ENCODE measurements at places on chromosomes 11 and 22.

DNA sequence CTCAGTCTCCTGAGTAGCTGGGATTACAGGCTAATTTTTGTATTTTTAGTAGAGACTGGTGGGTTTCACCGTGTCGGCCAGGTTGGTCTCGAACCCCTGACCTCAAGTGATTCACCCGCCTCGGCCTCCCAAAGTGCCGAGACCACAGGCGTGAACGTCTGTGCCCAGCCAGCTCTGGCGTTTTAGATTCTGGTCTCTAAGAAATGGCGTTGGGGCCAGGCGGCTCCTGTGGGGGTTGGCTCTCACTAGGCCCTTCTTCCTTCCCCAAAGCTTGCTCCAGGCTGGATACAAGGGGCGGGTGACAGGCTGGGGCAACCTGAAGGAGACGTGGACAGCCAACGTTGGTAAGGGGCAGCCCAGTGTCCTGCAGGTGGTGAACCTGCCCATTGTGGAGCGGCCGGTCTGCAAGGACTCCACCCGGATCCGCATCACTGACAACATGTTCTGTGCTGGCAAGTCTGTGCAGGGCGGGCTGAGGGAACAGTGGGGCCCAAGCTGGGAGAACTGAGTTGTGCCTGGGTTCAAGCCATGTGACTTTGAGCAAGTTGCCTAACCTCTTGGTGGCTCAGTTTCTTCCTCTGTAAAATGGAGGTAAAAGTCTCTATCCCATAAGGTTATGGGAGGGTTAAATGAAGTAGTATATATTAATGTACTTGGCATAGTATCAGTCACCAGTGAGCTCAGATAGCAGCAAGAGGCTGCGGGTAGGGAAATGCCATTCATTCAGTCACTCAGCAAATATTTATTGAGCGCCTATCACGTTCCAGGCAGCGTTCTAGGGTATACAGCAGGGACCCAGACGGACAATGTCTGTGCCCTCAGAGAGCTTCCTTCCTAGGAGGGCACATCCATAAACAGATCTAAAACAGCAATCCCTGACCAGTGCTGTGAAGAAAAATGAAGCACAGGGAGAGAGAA is 10.4 kb downstream of the F2 start:
- no peak for DNase-seq

- peak; percentile 61 for DNase-seq
Measured at GRCh38 chr22:33519071-33519973, 401.0 kb downstream of the LARGE1 start.

DNA sequence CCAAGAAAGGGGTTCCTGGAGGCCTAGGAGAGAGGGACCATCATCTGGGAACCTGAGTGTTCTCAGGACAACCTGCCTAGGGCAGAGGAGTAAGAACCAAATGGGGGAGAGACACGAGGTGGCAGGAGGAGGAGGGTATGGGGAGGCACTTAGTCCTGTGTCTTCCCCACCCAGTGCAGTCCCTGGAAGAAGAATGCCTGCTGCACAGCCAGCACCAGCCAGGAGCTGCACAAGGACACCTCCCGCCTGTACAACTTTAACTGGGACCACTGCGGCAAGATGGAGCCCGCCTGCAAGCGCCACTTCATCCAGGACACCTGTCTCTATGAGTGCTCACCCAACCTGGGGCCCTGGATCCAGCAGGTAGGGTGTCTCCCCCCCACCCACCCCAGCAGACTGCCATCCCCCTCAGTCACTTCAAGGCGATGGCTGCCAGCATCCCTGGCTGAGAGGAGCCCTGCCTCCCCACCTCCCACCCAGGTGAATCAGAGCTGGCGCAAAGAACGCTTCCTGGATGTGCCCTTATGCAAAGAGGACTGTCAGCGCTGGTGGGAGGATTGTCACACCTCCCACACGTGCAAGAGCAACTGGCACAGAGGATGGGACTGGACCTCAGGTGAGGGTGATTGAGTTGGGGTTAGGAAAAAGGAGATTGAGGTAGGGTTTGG is 3.7 kb upstream of the INPPL1 start:
- no peak for DNase-seq

DNA sequence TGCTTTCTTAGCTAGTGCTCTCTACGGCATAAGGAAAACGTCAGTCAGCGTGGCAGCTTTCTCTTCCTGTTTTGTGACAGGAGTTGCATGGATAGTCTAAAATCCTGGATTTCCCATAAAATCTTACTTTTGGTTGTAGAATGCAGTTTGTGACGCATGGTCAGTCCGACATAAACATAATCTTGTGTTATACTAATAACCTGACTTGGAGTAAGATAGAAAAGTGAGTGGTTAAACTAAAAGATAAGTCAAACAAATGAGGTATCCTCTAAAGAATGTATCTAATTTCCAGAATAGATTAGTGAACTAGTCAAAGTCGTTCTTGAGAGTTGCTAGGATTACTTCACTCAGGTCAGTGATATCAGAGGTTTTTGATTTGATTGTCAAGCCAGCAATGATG is 157.6 kb downstream of the PGR start:
- no peak for DNase-seq

DNA sequence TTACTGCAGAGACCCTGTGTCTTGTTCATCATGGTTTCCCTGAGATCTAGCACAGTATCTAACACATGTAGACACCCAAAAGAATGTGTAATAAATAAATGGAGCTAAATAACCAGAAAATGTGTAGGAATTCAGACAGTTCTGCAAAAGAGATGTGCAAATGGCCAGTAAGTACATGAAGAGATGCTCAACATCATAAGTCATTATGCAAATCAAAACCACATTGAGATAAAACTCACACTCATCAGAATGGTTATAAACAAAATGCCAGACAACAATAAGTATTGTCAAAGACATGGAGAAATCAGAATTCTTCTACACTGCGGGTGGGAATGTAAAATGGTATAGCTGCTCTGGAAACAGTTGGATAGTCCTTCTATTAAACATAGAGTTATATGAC is 88.5 kb downstream of the RBFOX2 start:
- DNase-seq, result no peak

DNA sequence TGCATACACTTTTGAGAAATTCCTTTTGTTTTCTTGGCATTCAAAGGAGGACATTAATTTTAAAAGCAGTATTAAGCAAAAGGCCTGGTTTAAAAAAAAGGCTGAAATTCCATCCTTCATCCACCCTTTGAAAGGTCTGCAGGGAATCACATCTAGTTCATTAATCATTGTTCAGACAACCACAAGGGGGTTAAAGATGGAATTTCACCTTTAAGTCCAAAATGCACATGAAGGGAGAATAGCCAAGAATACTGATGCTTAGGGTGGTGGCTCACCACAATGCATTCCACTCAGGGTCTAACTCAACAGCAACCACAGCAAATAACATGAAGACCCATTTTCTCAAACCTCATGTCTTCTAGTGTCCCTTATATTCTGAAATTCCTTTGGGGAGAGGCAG is 256.9 kb downstream of the CADM1 start:
- DNase-seq, result no peak

- no peak for DNase-seq
Measured at GRCh38 chr11:27696961-27697360, 3.3 kb downstream of the BDNF start.

DNA sequence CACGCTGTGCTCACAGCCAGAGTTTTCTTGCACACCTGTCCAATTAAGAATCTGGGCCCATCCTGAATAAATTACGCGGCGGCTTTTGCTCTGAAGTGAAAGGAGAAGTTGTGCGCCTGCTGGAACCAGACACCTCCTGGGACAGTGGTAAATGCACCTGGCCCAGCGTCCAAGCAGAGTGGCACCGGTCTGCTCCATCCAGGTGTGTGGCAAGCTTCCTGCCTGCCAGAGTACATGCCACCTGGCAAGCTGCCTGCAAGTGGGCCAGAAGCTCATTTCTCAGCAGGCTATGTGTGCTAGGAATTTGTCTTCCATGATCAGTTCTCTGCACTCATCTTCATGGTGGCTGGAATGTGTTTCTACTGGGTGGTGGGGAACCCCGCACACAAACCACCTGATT is 660.6 kb downstream of the ETS1 start:
- DNase-seq, result peak; percentile 36

- DNase-seq, result peak; percentile 60
Measured at GRCh38 chr11:120517390-120517761, 5.8 kb downstream of the GRIK4 start.

- no peak for DNase-seq
Measured at GRCh38 chr22:44256085-44256484, 56.7 kb downstream of the SHISAL1 start.

- DNase-seq, result no peak
Measured at GRCh38 chr22:37624017-37624365, 15.4 kb downstream of the GGA1 start.

GRCh38 chr22:43554259-43554636 is 142.4 kb downstream of the MPPED1 start:
- DNase-seq, result no peak

DNA sequence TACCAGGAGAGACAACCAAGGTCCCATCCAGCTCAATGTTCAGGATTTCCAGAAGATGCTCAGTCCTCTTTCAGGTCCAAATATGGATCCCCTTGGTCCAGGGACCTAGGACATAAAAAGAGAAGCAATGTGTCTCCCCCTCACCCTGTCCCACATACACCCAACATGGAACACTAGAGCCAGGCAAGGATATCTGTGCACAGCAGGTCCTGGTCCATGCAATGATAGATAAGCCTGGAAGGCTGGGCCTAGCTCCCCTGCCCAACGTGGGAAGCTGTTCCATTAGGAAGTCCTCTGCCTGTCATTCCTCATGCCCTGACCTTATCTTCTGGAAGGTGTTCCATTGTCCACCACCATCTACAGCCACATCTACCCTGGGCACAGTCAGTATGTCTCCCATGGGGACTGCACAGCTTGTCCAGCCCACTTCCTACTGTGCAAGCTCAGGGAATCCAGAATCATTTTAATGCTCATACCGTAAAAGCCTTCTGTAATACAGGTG is 1434.8 kb downstream of the TBC1D22A start:
- DNase-seq, result no peak

GRCh38 chr11:7892840-7893254 is 38.2 kb downstream of the OR10A6 start:
- peak; percentile 29 for DNase-seq

GRCh38 chr11:118135051-118135795 is 17.4 kb downstream of the SCN4B start:
- DNase-seq, result no peak

DNA sequence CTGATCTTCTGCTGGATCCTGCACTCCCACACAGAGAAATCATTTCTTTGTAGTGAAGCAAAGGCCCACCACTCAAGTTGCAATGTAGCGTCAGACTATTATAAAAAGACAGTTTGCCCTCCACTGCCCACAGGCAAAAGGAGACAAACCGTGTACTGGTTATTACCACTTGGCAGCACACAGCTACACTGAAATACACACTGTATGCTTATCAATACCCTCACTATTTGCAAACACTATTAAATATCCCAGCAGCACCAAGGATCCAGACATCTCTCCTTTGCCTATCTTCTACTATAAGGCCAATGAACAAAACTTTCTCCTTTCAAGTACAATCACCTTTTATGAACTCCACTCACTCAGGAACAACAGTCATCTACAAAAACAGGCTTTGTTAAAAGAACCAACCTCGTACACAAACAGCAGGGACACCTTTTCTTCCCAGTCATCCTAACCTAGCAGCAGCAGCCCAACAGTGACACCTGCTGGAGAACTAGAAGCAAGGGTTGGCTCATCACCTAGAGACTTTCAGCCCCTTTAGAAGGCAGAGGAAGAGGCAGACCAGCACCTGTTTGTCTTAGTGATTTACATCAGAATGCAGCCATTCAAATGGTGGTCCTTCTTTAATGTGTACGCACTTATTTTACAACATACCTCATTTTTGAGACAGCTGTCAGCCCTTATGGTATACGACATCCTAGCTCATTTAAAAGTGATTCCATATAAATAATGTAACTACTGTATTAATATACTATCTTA is 56.1 kb downstream of the AMBRA1 start:
- peak; percentile 79 for DNase-seq

DNA sequence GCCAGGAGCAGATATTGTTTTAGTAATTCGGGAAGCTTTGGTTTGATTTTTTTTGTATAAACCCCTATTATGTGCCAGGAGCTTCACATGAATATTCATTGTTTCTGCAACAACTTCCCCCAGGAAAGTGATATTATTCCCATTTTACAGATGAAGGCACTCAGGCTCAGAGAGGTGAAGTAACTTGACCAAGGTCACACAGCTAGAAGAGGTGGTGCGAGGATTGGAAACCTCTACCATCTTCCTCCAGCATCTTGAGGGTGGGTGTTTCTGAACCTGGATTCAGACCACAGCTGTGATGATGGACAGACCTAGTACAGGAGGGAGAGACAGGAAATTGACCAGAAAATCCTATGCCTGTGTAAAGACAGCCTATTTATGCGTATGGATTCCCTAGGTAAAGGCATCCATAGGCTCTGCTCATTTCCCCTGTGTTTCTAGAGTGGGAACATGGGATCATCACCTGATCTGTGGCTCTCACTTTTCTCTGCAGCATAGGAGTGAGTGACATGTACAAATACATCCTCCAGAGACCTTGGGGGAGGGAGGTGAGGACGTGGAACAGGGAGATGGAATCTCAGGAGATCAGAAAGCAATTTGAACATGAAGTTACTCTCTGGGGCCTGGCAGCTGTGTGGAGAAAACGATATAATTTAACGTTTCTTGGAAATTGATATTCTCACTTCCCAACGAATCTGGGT is 81.4 kb downstream of the TSPAN18 start:
- no peak for DNase-seq

- no peak for DNase-seq
Measured at GRCh38 chr22:45814198-45814597, 142.6 kb downstream of the ATXN10 start.

- no peak for DNase-seq
Measured at GRCh38 chr11:26762089-26762488, 40.2 kb upstream of the SLC5A12 start.

DNA sequence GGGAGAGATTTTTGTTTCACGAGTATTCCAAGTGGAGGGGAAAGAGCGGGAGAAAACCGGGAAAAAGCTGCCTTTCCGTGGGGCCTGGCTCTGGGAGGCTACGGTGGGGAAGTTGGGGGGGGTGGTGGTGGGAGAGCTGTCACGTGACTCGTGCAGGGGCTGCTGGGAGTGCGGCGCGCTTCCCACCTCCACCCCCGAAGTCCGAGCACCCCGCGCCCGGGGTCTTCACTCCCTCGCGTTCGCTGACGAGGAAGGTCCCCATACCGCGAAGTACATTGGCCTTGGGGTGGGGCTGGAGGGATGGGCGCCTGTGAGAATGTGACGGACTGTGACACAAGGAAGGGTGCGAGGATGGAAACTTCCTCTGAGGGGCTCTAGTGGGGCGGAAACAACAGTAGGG is at the start of gene TEX12:
Gene TEX12, plus strand, starts transcription at position 228 of the 400 bp plus-strand sequence. CDS start 1,897 bp downstream, outside the sequence.
- DNase-seq, result no peak

- no peak for DNase-seq
Measured at GRCh38 chr22:28435982-28436381, 243.7 kb downstream of the TTC28 start.
